ENCODE measurements at places on chromosomes 7 and 10.

DNA sequence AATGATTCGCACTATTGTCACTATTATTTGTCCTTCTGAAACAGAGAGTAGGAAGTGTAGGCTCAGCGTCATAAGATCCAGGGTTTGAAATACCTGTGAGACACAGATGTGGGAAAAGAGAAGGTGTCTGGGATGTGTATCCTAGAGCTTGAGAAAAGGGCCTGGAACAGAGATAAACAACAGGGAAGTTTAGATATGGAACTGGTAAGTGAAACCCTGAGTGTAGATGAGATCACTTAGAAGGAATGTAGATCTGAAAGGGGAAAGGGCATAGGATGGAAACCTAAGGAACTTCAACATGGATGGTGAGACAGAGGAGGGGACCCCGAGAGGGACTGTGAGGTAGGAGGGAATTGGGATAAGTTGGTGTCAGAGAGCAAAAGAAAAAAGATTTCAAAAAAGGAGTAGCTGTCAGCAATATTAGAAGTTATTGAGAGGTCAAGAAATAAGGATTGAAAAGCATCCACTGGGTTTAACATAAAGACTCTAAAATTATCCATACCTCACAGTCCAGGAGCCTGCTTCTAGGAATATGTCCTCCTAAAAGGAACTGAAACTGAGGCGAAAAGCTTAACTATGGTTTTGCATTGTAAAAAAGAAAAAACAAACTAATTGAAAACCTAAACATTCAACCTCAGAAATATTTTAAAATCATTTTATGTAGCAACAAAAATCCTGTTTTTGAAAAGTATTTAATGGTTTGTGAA is 119.2 kb upstream of the NPVF start:
- no peak for DNase-seq

GRCh38 chr7:6272481-6273323 is at the start of gene CYTH3:
Gene CYTH3 (minus strand): TSS chr7:6272624. CDS start chr7:6272507, 117 bp downstream.
- peak; percentile 77 for DNase-seq

GRCh38 chr7:151437159-151437553 is 2.8 kb downstream of the CRYGN start:
- DNase-seq, result no peak

GRCh38 chr10:1972406-1972805 is 235.1 kb upstream of the ADARB2 start:
- DNase-seq, result no peak

DNA sequence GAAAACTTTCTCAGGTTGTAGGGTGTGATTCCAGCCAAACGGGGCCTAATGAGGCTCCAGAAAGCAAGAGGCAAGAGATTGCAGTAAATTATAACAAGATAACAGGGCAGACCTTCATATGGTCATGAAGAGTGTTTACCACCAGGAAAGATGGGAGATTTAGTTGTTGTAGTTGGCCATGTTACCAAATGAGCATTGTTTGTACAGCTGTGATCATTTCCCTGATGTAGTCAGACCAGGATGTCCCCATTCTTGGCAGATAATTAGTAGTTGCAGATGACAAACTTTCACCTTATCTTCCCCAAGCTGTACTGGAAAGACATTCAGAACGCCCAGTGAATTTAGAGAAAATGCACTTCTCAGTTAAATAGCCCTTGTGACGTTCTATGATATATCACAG is 630.8 kb downstream of the ANKRD7 start:
- DNase-seq, result no peak

DNA sequence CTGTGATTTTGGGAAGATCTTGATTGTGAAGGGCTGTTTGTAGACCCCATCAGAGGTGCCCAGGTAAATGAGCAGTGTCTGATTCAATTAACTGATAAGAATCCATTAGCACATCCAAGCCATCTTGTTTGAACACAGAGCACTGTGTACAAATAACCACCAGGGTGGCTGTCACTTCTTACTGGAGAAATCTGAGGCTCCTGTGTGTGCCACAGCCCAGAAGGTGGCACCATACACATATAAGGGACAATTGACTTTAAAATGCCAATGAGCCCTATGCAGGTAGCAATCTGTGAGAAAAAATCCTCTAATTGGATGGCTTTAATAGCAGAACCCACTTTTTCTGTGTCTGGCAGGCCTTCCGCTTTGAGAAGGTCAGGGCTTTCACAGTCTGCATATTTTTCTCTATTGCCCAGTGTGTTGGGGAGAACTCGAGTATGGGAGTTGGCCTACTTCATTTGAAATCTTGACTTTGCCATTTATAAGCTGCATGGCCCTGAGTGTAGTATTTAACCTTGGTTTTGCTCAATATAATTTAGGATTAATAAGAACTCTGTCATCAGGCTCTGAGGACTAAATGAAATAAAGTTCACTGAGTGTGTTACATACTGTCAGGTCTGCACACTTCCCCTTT is 517.4 kb downstream of the CCSER2 start:
- DNase-seq, result no peak

GRCh38 chr10:17609523-17610079 is 7.6 kb downstream of the HACD1 start:
- no peak for DNase-seq

- no peak for DNase-seq
Measured at GRCh38 chr10:85926986-85927385, 439.6 kb downstream of the GRID1 start.

GRCh38 chr7:32905175-32905662 is 13.7 kb upstream of the KBTBD2 start:
- peak; percentile 12 for DNase-seq

DNA sequence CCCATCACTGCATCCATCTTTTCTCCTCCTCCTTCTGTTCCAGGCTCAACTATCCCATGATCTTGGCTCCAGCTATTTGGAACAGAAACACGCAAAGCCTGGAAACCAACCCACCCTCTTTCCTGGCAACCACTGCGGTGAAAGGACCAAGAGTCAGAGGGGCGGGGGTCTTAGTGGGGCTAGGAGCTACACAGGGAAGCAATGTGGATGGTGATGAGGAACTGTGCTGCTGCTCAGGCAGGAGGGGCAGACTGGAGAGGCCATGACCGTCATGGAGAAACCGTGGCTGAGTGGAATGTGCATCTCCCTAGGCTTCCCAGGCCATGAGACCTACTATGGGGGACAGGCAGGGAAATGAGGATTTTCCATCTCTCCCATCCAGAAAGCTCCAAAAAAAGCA is 25.6 kb downstream of the PLAC9 start:
- no peak for DNase-seq

- DNase-seq, result no peak
Measured at GRCh38 chr10:113057948-113058522, 108.0 kb downstream of the TCF7L2 start.

DNA sequence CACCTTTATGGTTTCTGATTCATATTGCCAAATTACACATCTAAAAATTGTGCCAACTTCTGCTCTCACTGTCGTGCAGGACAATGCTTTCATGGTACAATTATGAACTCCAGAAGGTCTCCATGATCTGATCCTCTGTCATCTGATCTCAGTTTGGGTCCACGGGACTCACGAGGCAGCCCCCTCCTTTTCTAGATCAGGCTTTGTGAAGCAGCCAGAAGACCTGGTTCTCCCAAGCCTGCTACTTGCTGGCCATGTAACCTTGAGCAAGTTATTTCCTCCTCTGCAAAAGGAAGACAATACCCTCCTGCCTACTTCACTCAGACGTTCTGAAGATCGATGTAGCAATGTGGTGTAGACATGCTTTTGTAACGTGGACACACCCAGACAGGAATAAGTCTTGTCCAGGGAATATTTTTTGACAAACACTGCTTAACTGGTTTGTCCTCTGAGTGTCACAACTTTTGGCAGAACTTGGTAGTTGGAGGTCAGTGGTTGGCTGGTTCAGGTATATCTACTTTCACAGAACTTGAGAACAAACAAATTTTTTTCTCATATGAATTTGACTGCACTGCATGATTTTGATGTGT is 19.6 kb downstream of the CALML3 start:
- no peak for DNase-seq

DNA sequence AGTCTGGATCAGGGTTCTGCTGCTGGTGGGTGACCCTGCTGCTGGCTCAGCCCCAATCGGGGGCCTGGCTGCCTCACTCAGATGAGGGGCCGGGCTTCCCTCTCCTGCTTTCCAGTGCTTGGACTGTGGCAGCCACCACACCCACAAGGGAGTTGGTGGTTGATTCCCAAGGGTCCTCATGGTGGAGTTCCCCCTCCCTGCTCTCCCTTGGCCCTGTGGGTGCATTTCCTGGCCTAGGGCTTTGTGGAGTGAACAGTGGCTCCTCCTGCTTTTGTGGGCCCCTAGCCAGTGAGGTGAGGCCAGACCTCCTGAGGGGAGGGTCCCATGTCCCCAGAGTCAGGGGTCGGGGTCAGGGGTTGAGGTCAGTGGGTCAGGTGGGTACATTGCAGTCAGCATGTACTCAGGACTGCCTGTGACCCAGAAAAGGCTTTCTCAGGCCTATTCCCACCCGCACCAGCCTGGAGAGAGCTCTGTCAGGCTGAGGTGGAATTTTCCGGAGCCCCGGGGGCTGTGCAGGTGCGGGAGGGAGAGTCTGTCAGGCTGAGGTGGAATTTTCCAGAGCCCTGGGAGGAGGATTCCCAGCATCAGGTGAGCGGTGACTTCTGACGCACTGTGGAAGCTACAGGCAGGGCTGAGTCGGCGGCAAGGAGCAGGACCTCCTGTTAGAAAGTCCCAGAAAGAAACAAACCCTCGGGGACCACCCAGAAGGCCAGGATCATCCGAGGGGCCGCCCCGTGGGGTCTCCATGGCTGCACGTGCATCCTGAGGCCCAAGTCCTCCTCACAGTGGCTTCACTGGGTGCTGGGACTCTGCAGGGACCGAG is 94.4 kb upstream of the INSIG1 start:
- DNase-seq, result no peak

GRCh38 chr7:120395526-120396019 is 122.6 kb downstream of the KCND2 start:
- DNase-seq, result no peak

DNA sequence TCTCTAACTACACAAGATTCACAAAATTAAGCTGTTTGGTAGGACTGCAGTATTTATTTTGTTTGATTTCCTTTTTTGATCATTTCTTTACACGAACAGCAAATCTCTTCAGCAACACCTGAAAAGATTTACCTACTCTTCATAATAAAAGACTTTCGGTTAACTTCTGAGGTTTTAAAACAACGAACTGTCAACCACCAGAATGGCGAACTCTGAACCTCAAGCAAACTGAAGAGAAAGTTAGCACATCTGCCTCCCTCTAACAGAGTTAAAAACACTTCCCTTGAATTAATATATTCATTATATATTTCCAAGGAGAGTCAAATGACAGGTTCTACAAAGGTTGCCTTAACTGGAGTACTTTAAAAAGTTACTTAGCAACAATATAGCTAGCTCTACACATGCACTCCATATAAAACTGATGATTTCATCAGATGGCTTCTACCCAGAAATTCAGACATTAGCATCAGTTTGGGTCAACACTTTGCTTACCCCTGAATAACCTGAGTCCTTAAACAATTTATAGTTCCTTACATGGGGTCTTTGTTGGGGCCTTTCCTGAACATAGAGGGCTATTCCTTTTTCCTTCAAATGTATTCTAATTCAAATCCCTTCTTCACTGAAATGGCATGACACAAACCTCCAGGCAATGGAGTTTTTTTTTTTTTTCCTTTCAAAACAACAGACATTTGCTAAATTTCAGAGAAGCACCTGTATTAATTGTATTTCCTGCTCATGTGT is 118.3 kb downstream of the SEM1 start:
- no peak for DNase-seq

- DNase-seq, result no peak
Measured at GRCh38 chr7:120703585-120704240, 154.2 kb downstream of the TSPAN12 start.

DNA sequence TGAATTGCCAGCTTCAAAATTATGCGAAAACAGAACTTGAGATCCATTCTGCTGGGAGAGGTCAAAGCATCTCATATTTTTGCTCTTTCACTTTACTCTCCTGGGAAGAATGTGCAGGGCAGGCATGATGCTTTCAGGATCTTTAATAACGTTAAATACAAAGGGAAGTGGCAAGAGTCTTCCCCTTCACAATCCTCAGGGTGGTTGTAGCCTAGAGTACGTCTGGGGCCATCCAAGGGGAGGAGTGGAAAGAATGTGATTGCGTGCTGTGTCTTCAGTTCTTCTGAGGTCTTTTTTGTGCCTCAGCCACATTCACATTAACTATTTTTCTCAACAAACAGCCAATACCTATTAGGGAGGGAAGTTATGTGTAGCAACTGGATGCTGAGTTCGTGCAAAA is 207.3 kb downstream of the HGF start:
- no peak for DNase-seq

DNA sequence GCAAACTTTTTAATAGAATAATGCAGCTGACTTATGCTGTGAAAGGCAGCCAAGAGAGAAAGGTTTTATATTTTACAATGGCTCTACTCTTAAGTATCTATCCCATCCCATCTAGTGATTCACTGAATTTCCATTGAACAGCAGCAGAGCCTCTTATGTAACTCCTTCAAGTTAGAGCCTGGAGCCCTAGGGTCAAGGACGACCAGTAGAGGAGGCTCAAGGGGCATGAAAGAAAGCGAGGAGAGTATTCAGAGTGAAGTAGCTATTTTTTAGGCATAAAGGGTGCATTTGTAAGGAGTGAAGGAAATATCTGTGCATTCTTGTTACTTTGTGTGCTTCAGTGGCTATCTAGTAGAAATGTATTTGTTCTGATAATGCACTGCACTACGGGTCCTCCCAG is 180.2 kb upstream of the TPK1 start:
- no peak for DNase-seq

DNA sequence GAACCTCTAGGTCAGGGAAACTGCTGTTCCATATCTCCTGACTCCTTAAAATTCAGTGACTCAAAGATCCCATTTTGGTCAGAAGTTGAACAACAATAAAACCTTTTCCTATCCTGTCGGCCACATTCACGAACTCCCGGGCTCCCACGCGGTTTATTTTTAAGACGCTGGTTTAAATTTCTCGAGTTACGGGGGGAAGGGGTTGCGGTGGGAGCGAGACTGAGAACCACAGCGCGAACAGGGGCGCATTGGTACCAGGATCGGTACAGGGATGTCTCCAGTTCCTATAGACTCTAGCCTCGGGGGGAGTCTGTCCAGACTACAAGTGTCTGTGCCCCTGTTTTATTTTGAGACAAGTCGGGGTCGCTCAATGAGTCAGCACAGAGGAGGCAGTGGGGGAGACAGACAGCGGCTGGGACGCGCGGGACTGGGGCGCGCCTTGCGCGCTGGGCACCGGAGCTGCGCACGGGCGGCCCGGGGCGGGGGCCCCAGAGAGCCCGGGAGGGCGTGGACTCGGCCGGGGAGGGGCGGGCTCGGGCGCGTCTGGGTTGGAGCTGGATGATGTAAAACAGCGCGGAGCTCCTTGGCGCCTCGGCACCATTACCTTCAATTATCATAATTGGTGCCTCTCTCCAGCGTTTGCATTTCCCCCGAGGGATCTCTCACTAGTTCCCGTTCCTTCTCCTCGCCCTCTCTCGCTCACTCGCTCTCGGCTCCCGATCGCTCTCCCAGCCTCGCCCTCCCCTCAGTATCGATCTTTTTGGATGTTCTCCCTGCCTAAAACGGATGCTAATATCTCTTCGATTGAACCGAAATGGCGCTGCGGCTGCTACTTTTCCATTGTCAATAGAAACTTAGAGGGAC is 8.7 kb upstream of the BAMBI start:
- no peak for DNase-seq

- DNase-seq, result no peak
Measured at GRCh38 chr7:55484834-55485233, 87.5 kb downstream of the VOPP1 start.
